HFF-Myc (cell line): ENCODE measurements at places on chromosomes 1 and 21.

DNA sequence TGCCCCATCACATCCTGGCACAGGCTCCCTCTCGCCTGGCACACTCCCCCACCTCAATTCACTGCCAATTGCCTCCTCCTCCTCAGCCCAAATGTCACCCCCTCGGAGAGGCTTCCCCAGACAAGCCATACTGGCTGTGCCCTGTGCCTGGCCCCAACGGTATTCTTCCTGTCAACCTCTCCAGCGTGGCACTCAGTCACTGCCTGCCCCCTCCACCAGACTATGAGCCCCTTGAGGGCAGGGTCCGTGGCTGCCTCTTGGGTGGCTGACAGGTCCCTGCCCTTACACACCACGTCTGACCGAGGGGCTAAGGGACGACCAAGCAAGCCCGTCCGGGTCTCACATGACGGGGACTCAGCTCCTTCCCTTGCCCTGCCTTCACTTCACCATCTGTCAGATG is 74.9 kb downstream of the MRPL37 start:
- no peak for DNase-seq

- DNase-seq: no peak
These were observed 23.8 kb downstream of the SLC27A3 start for GRCh38 chr1:153799016-153799415.

DNA sequence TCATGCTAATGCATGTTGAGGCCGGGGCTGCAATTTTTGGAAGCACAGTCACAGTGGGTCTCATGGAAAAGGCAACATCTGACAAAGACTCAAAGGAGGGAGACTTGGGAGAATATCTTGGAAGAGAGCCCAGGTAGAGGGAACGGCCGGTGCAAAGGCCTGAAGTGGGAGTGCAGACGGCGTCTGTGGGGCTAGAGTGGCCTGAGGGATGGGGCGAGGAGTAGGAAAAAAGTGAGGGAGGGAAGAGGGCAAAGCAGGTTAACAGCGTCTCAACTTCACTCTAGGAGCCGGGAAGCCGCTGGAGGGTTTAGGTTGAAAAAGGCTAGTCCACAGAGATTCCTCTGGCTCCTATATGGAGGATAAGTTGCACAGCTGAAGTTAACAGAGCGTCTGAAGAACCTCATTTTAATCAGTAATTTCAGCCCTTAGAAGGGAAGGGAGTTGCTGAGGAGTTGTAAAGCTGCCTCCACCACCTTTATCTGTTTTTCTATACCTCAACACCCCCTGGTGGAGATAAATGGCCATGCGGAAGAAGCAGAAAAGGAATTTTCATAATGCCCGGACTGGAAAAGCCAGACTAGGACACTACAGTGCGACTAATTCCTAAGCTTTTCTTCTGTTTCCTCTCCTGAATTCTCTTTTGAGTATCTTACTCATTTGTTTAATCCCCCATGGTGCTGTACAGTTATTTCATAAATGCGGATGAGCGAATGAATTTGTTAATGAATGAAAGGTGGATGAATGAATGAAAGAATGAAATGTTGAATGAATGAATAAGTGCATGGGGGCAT is 78.7 kb upstream of the ZNF281 start:
- peak; percentile 61 for DNase-seq

DNA sequence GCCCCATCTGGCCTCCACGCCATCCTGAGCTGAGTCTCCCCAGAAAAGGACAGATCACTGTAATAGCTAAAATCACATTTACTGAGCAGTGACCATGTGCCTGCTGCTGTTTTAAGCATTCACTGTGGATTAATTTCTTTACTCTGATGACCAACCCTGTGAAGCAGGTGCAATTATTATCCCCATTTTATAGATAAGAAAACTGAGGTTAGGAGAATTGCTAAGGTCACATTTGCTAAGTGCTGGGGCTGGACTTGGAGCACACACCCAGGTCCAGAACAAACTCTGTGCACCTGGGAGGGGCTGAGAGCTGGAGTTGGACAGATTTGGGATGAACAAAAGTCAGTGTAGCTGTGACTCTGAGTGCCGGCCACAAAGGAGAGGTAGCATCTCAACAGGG is 58.0 kb downstream of the SDC3 start:
- no peak for DNase-seq

GRCh38 chr1:181587870-181588438 is 104.6 kb downstream of the CACNA1E start:
- DNase-seq: no peak

- DNase-seq: no peak
These were observed 18.9 kb upstream of the SLC26A9 start for GRCh38 chr1:205961991-205962820.

GRCh38 chr1:54045496-54045895 is 7.5 kb downstream of the TMEM59 start:
- no peak for DNase-seq

DNA sequence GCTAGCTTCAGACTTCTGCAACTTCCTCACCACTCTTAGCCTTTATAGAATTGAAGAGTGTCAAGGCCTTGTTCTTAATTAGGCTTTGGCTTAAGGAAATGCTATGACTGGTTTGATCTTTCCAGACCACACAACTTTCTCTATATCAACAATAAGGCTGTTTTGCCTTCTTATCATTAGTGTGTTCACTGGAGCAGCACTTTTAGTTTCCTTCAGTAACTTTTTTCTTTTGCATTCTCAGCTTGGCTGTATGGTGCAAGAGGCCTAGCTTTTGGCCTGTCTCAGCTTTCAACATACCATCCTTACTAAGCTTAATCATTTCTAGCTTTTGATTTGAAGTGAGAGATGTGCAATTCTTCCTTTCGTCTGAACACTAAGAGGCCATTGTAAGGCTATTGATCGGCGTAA is 8.6 kb downstream of the PRKACB start:
- DNase-seq: no peak

- peak; percentile 7 for DNase-seq
These were observed 36.6 kb upstream of the NHLH2 start for GRCh38 chr1:115877511-115877910.
